ENCODE measurements at places on chromosomes 2 and 18.

GRCh38 chr2:207354462-207354861, 175.3 kb upstream of the CREB1 start:
- no peak for DNase-seq

DNA sequence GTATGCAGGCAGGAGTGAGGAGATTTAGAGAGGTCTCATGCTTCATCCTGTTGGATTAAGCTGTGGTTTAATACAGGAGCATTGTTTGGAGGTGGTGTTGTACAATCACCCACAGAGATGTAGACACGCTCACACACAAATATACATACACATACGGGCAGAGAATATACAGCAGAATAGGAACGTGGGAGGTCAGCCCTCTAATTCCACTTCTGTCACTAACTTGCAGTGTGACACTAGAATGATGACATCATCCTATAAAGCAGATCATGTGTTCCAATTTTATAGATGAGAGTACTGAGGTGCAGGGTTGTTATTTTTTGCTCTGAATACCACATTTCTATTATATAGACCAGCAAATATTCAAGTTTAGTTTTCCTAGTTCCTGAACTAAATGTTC, 54.4 kb downstream of the TRIB2 start:
- no peak for DNase-seq

DNA sequence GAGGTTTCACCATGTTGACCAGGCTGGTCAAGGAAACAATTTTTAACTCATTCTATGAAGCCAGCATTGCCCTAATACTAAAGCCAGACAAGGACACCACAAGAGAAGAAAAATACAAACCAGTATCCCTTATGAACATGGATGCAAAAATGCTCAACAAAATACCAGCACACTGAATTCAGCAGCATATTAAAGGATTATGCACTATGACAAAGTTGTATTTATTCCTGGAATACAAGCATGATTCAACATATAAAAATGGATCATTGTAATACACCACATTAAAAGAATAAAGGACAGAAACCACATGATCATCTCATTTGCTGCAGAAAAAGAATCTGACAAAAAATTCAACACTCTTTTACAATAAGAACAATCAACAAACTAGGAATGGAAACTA, 138.7 kb downstream of the RAB3GAP1 start:
- no peak for DNase-seq

GRCh38 chr2:191959209-191959608, 112.3 kb upstream of the CAVIN2 start:
- no peak for DNase-seq

DNA sequence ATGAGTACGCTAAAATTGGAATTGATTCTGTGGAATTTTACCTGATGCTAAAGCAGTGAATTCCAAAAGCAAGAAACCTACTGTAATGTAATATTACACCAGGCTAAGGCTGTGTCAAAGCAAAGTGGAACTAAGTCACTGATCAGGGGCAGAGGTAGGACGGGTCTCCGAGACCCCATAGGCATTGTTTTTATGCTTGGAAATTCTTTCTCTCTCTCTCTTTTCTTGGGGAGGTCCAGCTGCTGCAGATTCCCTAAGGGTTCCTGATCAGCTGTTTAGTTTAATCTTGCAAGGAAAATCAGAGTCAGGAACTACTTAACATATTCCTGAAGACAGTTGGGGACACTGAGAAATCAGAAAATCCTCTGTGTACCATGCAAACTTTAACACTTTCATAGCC, 220.2 kb downstream of the SRBD1 start:
- no peak for DNase-seq

DNA sequence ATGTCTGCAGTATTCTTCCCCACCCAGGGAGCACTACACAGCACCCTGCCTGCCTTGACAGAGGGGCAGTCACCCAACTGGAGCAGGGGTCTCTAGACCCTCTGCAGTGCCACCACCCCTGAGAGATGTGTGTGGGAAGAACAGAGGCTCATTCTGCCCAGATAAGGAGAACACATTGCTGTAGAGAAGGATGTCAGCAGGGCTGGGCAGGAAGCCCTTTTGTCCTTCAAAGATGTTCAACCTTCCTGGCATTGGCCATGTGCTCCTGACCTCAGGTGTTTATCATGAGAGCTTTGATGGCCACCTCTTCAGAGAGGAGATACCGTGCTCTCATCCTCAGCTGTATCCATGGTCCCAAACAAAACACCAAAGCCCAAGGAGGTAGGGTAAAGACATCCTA, 4.6 kb upstream of the TEX51 start:
- no peak for DNase-seq

- DNase-seq, result no peak
Measured at GRCh38 chr2:106886916-106887758, 1.2 kb upstream of the ST6GAL2 start.

Data from stimulated activated CD4-positive, alpha-beta T cell treated with anti-CD3 and anti-CD28 coated beads, Interleukin-12 subunit alpha, Interleukin-12 subunit beta, amount 100 ng/mL, for 48 hours (primary cell).